ENCODE measurements at places on chromosomes 12 and 14. TPM values are rescaled to one million over a fixed set of nuclear protein-coding genes. Genes with fewer than 3 reads are reported as not detected.

ITGA5 gene
- 102 TPM for total RNA-seq

ANO2 gene
- total RNA-seq: not detected

CYP27B1 gene
- total RNA-seq: 3.3 TPM

DBX2 gene
- total RNA-seq: not detected

NTF3 gene
- not detected for total RNA-seq

KRT73 gene
- not detected for total RNA-seq

DNA sequence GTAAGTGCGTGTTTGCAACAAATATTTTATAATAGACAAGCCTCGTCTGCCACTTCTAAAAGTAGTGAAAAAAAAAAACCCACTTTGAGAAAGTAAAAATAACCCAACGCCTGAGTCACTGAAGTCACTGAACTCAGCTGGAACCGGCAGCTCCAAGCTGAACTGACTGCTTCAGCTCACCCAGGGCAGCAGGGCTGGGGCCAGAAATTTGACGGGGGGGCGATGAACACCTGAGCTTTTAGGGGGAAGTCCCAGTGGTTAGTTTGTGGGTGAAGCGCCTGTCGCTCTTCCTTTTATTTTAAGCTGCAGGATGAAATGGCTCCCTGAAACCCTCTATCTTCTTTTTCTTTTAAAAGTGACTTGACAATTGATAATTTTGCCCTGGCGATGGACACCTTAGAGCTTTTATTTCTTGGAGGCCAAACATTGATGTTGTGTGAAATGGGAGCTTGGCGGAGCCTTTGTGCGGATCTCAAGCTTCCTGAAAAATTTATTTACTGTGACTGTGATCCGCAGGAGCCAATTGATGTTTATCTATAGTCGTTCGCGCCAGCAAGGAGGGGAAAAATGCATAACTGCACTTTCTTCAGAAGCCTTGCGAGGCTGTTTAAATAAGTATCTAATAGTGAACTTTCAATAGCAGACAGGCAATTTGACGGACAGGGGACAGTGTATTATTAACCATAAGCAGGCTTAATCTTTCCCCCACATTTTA, 173.2 kb upstream of the MYL2 start:
- H3K4me1 ChIP-seq: peaks cover 6% of the 10 kb centered on the region
- DNase-seq: no peak
- no peak overlapping the region for H3K4me3 ChIP-seq
- no peaks in the 10 kb centered on the region for H3K36me3 ChIP-seq
- peaks cover 6% of the 10 kb centered on the region for H3K27me3 ChIP-seq
- no peak overlapping the region for H3K27ac ChIP-seq
